ENCODE measurements at places on chromosomes 2 and 18. TPM values are rescaled to one million over a fixed set of nuclear protein-coding genes. Genes with fewer than 3 reads are reported as not detected.

DNA sequence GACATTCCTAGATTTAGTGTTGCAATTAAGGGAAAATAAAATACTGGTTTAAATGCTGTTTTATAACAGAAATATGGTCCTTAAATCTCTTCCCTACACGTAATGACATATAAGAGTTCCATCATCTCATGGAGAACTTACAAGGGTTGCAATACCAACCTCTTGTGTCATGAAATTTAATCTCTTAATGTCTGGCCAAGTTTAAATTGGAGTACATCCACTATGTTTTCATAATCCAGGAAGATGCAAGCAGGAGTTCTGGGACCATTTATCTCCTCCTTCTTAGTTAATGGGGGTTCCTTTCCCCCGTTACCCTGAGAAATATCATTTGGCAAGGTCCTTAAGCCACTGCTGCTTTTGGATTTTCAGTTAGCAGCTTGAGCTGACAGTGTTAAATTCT is 126.0 kb upstream of the ACVR2A start:
- no peaks in the 10 kb centered on the region for H3K4me1 ChIP-seq
- H3K4me3 ChIP-seq = no peak overlapping the region
- no peaks in the 10 kb centered on the region for H3K27me3 ChIP-seq
- DNase-seq = no peak
- no peak overlapping the region for H3K27ac ChIP-seq
- H3K36me3 ChIP-seq = no peaks in the 10 kb centered on the region

The LTBP1 gene
- 9.3 TPM for polyA plus RNA-seq

The DQX1 gene
- polyA plus RNA-seq = 10.2 TPM

DNA sequence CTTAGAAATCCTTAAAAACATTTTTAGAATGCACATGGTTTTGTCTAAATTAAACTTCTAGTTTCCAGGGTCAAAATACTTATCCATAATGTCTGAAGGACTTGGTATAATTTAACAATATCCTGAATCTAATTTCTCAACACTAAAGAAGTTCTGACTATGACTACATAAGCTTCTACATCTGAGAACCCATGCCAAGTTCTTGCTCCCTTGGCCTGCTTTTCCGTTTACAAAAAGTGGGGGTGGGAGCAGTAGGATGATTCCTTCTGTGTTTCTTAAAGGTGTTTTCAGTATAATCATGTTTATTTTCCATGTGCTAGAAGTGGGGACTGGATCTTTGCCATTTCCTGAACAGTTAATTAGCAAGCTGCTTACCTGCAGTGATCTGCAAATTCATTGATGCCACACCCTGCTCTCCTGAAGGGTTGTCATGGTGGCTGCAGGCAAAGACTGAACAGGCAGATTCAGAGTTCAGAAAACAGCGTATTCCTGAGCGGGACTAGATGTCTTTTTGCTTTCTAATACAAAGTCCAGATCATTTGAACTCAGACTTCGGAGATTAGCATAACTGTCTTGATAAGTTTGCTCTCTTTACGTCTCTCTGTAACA is 36.2 kb downstream of the ADNP2 start:
- no peak for DNase-seq
- no peak overlapping the region for H3K27ac ChIP-seq
- H3K4me3 ChIP-seq = no peak overlapping the region
- peaks cover 17% of the 10 kb centered on the region for H3K36me3 ChIP-seq
- H3K4me1 ChIP-seq = peaks cover 13% of the 10 kb centered on the region
- no peaks in the 10 kb centered on the region for H3K27me3 ChIP-seq

- H3K36me3 ChIP-seq = no peaks in the 10 kb centered on the region
- peak overlapping the region; percentile 83 for H3K27ac ChIP-seq
- DNase-seq = no peak
- H3K4me3 ChIP-seq = peak overlapping the region; percentile 93
- H3K27me3 ChIP-seq = no peaks in the 10 kb centered on the region
- peaks cover 19% of the 10 kb centered on the region for H3K4me1 ChIP-seq
These were observed 673 bp upstream of the SMCHD1 start for GRCh38 chr18:2654928-2655177.

The DNAH6 gene
- 0.08 TPM for polyA plus RNA-seq

DNA sequence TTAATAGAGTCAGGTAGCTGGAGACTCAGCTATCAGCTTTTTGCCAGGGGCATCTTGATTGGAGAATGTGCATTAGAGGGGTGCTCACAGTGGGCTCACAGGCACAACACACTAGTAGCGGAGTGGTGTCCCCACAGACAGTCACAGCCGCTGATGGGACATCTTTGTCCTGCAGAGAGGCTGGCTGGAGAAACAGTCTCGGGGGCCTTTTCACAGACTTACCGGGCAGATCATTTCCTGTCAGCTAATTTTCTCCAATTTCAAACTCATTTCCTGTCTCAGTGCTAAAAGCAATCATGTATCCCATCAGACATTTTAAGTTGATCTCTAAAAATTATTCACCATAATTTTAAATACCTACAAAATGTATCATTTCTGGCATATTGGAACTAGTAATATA is 562.6 kb downstream of the DCDC2C start:
- H3K27me3 ChIP-seq = no peaks in the 10 kb centered on the region
- H3K36me3 ChIP-seq = no peaks in the 10 kb centered on the region
- H3K27ac ChIP-seq = no peak overlapping the region
- no peaks in the 10 kb centered on the region for H3K4me1 ChIP-seq
- no peak for DNase-seq
- H3K4me3 ChIP-seq = no peak overlapping the region

The SNTG2 gene
- polyA plus RNA-seq = not detected

- H3K36me3 ChIP-seq = no peaks in the 10 kb centered on the region
- no peak for DNase-seq
- H3K27me3 ChIP-seq = no peaks in the 10 kb centered on the region
- H3K4me1 ChIP-seq = no peaks in the 10 kb centered on the region
- H3K4me3 ChIP-seq = no peak overlapping the region
These were observed 249.8 kb upstream of the ATP5MC3 start for GRCh38 chr2:175431101-175431946.

DNA sequence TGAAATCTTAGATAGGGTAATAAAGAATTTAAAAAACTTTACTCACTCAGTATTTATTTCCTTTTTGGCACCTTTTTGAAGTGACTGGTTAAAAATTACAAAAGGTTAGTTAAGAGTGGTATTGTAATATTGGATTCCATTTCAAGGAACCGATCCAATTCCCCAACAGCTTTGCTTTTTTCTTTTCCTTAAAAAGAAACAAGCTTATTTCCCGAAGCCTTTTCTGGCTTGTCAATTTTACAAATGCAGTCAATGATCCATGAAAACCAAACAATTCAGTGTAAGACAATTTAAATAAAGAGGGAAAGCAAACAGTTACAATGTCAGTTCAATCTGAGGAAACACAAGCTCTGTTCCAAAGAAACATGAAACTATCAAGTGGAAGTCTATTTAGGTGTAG is 200.2 kb downstream of the RIT2 start:
- H3K4me1 ChIP-seq = no peaks in the 10 kb centered on the region
- H3K36me3 ChIP-seq = no peaks in the 10 kb centered on the region
- no peak overlapping the region for H3K27ac ChIP-seq
- DNase-seq = no peak

DNA sequence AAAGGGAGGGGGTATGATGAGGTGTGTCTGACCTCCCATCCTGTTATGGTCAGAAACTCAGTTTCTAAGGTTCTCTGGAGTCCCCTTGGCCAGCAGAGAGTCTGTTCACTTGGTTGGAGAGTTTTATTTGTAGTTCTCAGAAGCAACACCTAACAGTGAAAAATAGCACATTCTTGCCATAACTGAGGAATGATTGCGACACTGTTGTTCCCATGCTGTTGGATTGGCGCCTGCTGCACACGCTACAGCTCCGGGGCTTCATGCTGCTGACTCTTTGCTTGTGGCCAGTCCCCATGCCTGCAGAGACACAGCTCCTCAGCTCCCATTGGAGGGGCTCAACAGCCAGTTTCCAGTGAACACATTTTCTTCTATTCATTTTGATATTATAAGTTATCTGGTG is 42.1 kb downstream of the TPGS2 start:
- H3K27ac ChIP-seq = no peak overlapping the region
- DNase-seq = no peak
- no peaks in the 10 kb centered on the region for H3K27me3 ChIP-seq
- no peak overlapping the region for H3K4me3 ChIP-seq
- H3K4me1 ChIP-seq = peaks cover 16% of the 10 kb centered on the region

DNA sequence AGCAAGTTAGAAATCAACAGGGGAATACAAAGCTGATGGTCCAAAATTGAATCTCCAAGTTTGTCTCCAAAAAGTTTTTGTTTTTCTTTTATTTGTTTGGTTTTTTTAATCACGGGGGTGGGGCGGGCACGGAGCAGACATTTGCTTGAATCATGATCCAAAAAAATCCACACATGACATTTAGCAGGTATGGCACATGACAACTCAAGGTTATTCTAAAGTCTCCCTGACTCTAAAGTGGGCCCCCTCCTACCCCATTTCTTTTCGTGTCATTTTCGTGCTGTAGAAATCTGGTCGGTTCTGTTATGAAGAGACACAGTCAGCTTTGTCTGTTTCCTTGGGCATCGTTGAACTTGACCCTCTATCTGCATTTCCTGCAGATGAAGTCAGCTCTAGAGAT is 14.6 kb downstream of the RNU4ATAC start:
- no peak overlapping the region for H3K27ac ChIP-seq
- no peak for DNase-seq
- no peaks in the 10 kb centered on the region for H3K36me3 ChIP-seq

- no peak overlapping the region for H3K4me3 ChIP-seq
- H3K27ac ChIP-seq = peak overlapping the region; percentile 44
- H3K36me3 ChIP-seq = no peaks in the 10 kb centered on the region
- no peak for DNase-seq
These were observed 96.2 kb upstream of the ZNF532 start for GRCh38 chr18:58768293-58768974.

GRCh38 chr2:138223319-138223718 is 259.0 kb downstream of the HNMT start:
- H3K4me1 ChIP-seq = peaks cover 7% of the 10 kb centered on the region
- no peak overlapping the region for H3K27ac ChIP-seq
- H3K27me3 ChIP-seq = no peaks in the 10 kb centered on the region
- no peaks in the 10 kb centered on the region for H3K36me3 ChIP-seq
- no peak for DNase-seq
- H3K4me3 ChIP-seq = no peak overlapping the region

- H3K36me3 ChIP-seq = no peaks in the 10 kb centered on the region
- peak overlapping the region; percentile 29 for H3K27ac ChIP-seq
- no peak for DNase-seq
- peaks cover 8% of the 10 kb centered on the region for H3K4me1 ChIP-seq
These were observed 819 bp upstream of the NCOA1 start for GRCh38 chr2:24490181-24490689.

DNA sequence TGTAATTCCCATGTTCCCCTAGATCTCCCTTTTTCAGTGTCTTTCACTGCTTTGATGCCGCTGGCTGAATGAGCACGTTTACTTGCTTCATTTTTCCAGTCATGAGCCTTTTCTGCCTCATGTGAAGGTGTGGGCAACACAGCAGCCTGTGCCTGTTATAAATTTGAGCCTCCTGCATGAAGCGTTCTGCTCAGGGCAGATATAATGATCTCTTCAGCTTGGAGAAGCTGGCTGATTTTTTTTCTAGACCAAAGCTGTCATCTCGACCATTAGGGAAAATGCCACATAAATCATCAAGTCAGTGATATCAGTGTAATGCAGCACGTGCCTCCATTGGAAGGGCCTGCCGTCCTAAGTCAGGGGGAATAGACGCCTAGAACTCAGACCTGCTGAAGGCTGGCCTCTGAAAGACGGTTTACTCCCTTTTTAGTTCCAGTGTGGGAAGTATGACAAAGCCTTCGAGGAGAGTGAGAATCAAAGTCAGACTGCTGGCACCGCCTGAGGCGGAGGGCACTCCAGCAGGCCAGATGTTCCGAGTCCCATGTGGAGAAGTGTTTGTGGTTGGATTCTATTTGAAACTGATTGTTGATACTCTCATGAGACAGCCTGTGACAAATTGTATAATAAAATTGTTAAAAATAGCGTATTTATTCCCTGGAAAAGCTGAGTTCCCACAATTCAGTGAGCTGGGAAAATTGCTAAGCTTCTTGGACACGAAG is 196.5 kb downstream of the MYO1B start:
- H3K36me3 ChIP-seq = no peaks in the 10 kb centered on the region
- no peak overlapping the region for H3K27ac ChIP-seq
- no peak overlapping the region for H3K4me3 ChIP-seq
- H3K4me1 ChIP-seq = no peaks in the 10 kb centered on the region
- H3K27me3 ChIP-seq = peaks cover 3% of the 10 kb centered on the region
